ENCODE measurements at places on chromosomes 12 and 14. TPM values are rescaled to one million over a fixed set of nuclear protein-coding genes. Genes with fewer than 3 reads are reported as not detected.
A peak's percentile ranks its signal among the peaks of the same experiment; 100 is the strongest.

RPS6KA5 gene
- total RNA-seq, result 9.6 TPM

LRTM2 gene
- total RNA-seq, result not detected

DNA sequence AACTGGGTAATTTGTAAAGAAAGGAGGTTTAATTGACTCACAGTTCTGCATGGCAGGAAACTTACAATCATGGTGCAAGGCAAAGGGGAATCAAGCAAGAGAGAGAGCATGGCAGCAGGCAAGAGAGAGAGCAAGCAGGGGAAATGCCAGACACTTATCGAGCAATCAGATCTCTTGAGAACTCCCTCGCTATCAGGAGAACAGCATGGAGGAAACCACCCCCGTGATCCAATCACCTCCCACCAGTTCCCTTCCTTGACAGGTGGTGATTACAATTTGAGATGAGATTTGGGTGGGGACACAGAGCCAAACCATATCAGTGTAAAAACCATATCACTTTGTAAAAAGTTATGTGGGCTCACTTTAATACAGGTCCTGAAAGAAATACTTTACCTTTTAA, 56.4 kb upstream of the NEDD1 start:
- DNase-seq, result no peak

DNA sequence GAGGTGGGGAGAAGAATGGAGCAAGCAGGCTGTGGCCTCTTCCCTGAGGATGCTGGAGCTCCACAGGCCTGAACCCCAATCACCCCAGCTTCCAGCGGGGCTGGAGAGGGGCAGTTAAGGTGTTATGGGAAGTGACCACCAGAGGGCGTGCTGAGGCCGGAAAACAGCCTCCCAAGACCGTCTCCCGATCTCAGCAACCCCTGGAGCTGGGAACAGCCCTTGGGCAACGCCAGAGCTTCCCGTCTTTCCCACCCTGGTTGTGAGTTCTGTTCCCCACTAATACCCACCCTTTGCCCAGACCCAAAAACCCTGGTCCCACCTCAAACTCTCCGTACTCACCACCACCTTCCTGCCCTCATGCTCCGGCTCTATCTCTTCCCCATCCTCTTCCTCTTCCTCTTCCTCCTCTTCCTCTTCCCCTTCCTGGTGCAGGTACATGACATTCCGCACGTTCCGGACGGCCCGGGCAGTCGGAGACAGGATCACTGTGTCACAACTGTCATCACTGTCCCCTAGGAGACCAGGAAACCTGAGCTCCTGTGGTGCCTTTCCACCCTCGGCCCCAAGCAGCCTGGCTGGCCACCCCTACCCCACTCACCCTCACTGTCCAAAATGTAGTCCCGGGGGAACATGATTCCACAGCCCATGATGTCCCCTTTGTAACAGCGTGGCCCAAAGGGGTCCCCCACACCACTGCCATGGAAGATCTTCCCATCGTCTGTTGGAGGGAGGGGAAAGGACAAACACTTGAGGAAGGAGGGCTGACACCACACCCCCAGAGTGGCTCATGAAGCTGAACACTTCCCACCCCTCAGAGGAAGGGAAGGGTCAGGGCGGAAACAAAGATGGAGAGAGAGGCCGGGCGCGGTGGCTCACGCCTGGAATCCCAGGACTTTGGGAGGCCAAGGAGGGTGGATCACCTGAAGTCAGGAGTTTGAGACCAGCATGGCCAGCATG, 12.9 kb downstream of the SPRYD3 start:
- peak; percentile 77 for DNase-seq

GLIPR1L1 gene
- total RNA-seq, result not detected

DNA sequence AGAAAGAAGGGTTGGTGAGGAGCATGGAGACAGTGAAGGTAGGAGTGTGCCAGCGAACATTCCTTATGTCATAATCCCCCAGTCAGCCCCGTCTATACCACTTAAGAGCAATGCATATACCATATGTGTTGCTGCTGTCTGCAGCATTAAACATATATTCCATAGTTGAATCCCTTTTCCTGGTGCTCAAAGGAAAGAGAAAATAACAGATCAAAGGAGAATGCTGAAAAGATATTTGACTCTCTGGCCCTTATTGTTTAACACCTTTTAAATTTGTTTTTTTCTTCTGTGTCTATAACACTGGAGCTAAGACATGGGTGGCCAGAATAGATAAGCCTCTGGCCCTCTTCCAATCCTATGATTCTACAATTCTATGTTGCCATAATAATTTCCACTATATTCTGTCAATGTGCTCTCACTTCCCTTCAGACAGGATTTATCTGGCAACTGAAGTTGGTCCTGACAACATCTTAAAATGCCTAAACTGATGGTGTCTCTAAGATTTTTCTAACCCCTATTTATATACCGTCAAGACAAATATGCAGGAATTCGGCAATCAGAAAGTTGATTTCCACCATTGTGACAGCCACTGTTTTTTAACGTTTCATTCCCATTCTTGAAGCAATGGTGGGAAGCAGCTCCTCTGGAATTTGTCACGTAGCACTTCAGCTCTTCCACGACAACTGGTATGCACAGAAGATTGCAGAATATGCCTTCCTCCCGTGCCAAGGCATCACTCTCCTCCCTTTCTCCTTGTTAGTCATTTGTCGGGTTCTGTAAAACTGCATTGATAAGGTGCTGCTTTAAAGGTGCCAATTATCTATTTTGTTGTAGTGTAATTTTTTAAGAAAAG, 204.7 kb downstream of the BCAT1 start:
- no peak for DNase-seq

GRCh38 chr12:24387381-24387780, 437.9 kb upstream of the SOX5 start:
- no peak for DNase-seq

CEBPE gene
- not detected for total RNA-seq

DNA sequence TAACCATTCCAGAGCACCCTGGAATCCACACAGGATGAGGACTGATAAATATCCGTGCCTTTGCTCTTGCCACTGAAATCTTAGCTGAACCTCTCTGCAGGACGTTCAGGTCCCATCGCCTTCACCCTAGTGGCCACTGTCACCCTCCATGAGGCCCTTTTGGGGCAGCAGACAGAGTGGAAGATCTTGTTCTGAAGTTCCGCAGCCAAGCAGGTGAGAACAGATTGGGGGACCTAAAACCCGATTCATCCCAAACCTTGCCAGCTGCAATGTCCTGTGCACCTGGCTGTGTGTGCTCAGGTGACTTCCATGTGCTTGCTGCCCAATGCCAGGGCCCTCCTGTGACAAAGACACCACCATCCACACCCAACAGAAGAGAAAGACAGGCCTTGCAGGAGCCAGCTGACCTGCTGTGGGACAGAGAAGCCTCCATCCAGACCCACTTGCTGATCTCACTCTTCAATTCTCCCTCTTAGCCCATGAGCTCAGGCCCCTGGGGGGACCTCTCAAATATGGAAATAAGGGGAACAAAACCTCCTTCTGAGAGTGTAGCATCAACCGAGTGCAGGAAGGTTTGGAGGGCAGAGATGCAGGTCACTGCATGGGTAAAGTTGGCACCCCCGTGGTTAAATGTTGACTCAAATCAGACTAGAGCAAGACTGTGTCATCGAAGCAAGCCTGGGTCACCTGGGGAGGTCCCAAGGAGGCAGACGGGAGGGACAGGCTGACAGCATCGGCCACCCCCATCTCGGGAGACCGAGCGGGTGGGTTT, 308.7 kb upstream of the DIO3 start:
- DNase-seq, result no peak

KLRF1 gene
- 0.98 TPM for total RNA-seq

DNA sequence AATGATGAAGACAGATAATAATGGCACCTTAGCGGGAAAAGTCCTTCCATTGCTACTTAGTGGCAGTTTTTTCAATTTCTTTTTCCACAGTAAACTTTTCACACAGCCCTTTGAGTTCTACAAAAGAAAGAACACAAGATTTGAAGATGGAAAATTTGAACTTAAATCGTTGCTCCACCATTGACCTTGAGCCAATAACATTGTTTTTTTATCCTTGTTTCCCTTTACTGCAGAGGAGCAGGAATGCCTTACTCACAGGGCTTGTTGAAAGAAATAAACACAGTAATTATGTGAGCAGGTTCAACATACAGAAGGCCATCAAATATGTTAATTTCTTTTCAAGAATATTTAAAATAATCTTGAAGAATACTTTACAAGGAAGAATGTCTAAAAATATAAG, 181.5 kb upstream of the KRR1 start:
- DNase-seq, result peak; percentile 32

DNA sequence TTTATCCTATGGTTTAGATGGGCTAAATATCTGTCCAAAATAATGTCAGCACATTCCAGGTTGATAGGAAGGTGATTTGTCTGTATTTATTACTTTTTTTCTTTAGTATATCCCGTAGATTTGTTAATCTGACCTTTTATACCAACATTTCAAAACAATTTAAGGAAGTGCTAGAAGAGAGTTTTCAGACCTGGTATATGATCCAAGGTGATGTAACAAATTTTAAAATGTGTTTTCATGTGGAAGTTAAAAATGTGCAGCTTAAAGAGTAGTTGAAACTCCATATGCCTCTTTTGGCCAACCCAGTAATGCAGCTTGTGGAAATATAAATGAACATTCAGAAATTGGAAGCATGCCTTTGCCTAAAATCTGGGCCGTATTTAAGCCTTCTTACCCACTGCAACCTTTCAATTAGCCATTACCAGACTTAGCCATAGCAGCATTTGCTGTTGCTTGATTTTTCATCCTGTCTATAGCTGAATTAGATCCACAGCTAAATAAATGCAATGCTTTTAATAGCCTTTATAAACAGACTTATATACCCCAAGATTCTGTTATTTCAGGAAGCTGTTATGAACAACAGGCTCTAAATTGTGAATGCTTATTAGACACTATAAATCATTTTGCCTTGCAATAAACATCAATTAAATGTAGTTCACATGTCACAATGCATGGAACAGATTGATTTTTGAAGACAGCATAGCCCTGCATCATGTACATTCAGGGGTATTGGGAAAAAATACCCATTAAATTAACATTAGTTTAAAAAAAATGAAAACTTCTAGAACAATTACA, 271.2 kb downstream of the PDZRN4 start:
- no peak for DNase-seq

All from M059J (cell line).